CD4-positive, alpha-beta T cell treated with Interleukin-2 at 100 ng/mL for 4 hours (primary cell): ENCODE measurements at places on chromosomes 1 and 21.
A peak's percentile ranks its signal among the peaks of the same experiment; 100 is the strongest.

GRCh38 chr1:179305450-179305849, 11.9 kb downstream of the SOAT1 start:
- no peak for DNase-seq

DNA sequence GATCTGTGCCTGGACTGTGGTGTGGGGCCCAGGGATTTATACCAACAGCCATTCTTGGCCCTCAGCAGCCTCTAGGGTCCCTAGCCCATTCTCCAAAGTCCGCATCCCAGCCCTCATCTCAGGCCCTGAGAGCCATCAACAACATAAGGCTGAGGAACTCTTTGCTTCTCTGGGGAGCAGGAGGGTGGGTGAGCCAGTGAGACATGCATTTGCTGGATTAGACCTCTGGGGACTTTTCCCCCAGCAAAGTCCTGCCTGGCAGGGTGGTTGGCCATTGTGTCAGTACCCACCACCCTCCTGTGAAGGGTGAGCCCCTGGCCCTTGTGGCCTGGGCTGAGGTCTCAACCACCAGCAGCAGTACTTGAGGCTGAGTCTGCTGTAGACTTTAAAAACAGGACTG, 24.2 kb upstream of the FAM20B start:
- no peak for DNase-seq

DNA sequence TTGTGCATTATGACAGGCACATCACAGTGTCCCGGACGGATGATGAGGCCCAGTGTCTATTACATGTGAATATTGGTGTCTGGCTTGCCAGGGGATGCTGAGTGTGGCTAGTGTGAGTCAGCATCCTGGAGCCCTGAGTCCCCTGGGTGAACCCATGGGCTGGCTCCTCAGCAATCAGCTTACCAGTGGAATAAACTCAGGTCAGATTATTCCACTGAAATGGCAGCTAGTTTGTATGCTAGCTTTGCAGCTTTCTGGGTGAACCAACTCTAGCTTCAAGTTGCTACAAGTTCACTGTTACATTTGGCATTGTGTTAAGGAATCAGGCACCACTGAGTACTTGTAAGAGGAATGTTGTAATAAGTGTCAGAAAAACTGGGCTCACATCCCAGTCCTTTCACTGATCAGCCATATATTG, 23.9 kb upstream of the RPTN start:
- DNase-seq = no peak

DNA sequence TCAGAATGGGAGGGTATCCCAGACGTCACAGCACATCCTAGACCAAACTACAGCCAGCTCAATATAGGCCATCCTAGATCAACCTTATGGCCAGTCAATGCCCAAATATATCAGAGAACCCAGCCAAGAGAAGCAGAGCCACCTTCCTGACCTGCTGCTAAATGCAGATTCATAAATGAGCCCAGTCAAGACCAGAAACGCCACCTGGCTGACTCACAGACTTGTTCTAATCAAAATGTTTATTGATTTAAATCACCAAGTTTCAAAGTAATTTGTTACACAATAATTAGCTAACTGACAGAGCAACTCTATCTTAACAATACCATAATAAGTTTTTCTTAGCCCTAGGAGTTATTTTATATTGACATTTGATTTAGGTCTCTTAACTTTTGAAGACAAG, 28.6 kb downstream of the ZNF644 start:
- DNase-seq = no peak

DNA sequence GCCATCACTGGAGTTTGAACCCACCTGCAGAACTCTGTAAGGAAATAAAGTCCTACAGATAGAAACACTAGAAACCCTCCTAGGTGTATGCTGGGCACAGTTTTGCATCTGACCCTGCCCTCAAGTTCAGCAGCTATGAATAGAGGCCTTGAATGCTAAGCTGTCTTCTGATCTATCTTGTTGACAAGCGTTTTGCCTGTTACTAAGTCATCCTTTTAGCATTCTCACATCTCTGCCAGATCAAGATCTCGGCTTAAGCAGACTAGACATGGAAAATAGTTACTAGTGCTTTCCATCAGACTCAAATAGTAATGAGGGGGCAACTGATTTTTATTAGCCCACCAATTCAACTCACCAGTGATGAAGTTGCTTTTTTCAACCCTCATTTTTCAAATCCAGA, 10.5 kb downstream of the TBX15 start:
- DNase-seq = no peak

GRCh38 chr1:209911746-209912145, 26.3 kb upstream of the SYT14 start:
- no peak for DNase-seq

GRCh38 chr21:42560517-42561179, 47.0 kb downstream of the SLC37A1 start:
- DNase-seq = no peak

GRCh38 chr1:88228114-88228513, 456.0 kb upstream of the PKN2 start:
- no peak for DNase-seq

DNA sequence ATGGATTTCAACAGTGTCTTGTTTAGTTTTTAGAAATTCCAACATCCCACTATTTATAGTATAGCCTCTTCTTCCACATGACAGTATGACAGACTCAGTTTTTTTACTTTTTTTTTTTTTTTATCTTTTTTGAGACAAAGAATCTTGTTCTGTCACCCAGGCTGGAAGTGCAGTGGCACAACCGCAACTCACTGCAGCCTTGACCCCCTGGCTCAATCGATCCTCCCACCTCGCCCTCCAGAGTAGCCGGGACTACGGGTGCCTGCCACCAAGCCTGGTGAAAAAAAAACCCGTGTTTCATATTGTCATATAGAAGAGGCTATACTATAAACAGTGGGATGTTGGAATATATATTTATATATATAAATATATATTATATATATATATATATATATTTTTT, 1.2 kb upstream of the DR1 start:
- no peak for DNase-seq

DNA sequence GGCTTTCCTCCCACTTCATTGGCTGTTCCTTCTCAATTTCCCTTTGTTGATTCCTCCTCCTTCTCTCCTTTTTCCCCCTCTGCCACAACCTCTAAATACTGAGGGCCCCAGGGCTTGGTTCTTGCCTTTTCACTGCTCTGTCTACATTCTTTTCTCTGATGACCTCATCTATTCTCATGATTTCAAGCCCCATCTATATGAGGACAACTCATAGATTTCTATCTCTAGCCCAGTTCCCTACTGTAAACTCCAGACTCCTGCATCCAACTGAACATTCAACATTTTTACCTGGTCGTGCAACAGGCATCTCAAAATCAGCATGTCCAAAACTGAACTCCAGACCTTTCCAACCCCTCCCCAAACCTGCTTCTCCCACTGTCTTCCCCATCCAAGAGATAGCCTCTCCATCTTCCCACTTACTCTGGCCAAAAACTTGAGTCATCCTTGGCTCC, 11.5 kb upstream of the SLC9A1 start:
- DNase-seq = no peak

DNA sequence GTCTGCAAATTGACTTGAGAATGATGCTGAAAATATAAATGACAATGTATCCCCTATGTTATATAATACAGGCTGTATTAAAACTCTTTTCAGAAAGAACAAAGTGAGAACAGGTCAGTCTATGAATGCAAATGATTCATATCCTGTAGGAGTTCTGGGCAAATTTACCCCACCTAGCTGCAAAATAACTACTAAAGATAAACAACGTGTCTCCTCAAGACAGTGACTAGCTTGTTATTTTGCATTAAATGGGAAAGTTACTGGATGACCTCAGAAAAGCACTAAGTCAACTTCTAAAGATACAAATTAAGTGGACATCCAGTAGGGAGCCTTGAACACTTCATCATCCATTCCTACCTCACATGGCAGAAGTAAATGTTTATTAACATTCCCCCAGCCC, 11.1 kb downstream of the RNF19B start:
- peak; percentile 35 for DNase-seq
